ENCODE measurements at places on chromosomes 4 and X. TPM values are rescaled to one million over a fixed set of nuclear protein-coding genes. Genes with fewer than 3 reads are reported as not detected.

Gene GUCY1A1
- 0.64 TPM for total RNA-seq

Gene ABCE1
- 250 TPM for total RNA-seq

Gene GPC4
- total RNA-seq, result 5.3 TPM

Gene SCML2
- 0.21 TPM for total RNA-seq

Gene TMEM255A
- not detected for total RNA-seq

Gene PPEF2
- total RNA-seq, result not detected

Gene STPG2
- total RNA-seq, result 0.24 TPM

Gene RASL11B
- 1.4 TPM for total RNA-seq

Gene MAGEA2B
- not detected for total RNA-seq

Gene RP2
- 17.6 TPM for total RNA-seq

Gene FRAS1
- total RNA-seq, result 5.8 TPM

Gene RIPPLY1
- total RNA-seq, result not detected

Gene ZNF732
- total RNA-seq, result 1.3 TPM

Gene CDK16
- total RNA-seq, result 102 TPM

Gene ZCCHC4
- total RNA-seq, result 11.9 TPM

Gene RNF175
- total RNA-seq, result not detected

Gene PDGFC
- total RNA-seq, result 39.2 TPM

Gene CCDC120
- total RNA-seq, result 1.2 TPM

Gene HSD17B13
- not detected for total RNA-seq

Gene LPAR4
- not detected for total RNA-seq

Gene CDX4
- total RNA-seq, result not detected

Gene XAGE2
- not detected for total RNA-seq

Gene ALB
- total RNA-seq, result 0.24 TPM

Gene ERVMER34-1
- 2.9 TPM for total RNA-seq

Gene DEFB131A
- not detected for total RNA-seq

Gene ASB12
- not detected for total RNA-seq

Gene FGF16
- total RNA-seq, result not detected

Gene KLHL4
- 0.21 TPM for total RNA-seq

Gene SOX3
- total RNA-seq, result not detected

Gene XAGE1B
- not detected for total RNA-seq

Gene RENBP
- total RNA-seq, result 5.5 TPM

Gene ASMTL
- 5.3 TPM for total RNA-seq

Gene ABCG2
- 0.96 TPM for total RNA-seq

Gene TCEAL6
- not detected for total RNA-seq

Gene PNMA3
- not detected for total RNA-seq

Gene WDR17
- total RNA-seq, result 0.48 TPM

Gene PPEF1
- not detected for total RNA-seq

Gene HSPA4L
- 19.8 TPM for total RNA-seq

Gene TRIML2
- total RNA-seq, result not detected

Gene CYLC1
- not detected for total RNA-seq

Gene ADRA2C
- not detected for total RNA-seq

Gene GABRB1
- not detected for total RNA-seq

Gene KIT
- total RNA-seq, result not detected

Gene SPANXD
- not detected for total RNA-seq

Gene C4orf50
- total RNA-seq, result not detected

Gene SASH3
- total RNA-seq, result not detected

Gene ADH1B
- total RNA-seq, result not detected

Gene GAB3
- 0.24 TPM for total RNA-seq

Gene TTC29
- not detected for total RNA-seq

Gene TEX13D
- not detected for total RNA-seq

Gene FAM9C
- not detected for total RNA-seq

Data from tracheal epithelial cell (primary cell).